Activated CD4-positive, alpha-beta memory T cell treated with anti-CD3 and anti-CD28 coated beads for 36 hours (primary cell): ENCODE measurements at places on chromosomes 5 and 9.

- DNase-seq, result no peak
These were observed 22.8 kb downstream of the PCDH1 start for GRCh38 chr5:141855265-141856036.

DNA sequence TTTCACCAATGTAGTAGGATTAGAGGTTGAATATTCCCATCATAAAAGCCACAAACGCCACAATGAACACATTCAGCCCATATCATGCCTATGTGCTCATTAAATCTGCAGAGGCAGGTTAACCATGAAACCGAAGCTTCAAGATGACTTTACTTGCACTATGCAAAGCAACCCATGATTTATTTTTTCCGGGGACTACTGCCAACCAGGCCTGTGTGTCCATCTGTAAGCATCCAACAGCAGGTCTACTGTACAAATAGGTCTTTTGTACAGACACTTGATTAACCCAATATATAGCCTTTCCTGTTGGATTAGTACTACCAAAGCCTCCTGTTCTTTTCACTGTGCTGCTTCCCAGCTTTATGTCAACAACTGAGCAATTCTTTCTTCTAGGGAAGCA lies 104.9 kb upstream of the CDH10 start:
- no peak for DNase-seq

DNA sequence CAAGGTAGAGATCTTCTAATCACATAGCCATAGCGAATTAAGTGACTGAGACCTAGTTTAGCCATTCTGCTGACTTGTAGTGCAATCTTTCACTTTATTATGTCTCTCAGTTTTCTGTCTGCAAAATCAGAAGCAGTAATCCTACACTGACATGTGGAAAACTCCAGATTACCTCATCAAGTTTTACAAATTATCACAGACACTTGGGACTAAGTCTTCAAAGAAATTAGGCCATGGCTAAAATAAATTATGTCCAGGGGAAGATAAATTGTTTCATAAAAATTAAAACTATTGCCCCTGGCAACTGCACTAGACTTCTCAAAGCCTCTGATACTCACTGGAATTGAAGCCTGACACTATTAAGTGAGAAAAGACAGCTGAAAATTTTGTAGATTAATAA lies 129.9 kb upstream of the RGMB start:
- DNase-seq, result no peak

DNA sequence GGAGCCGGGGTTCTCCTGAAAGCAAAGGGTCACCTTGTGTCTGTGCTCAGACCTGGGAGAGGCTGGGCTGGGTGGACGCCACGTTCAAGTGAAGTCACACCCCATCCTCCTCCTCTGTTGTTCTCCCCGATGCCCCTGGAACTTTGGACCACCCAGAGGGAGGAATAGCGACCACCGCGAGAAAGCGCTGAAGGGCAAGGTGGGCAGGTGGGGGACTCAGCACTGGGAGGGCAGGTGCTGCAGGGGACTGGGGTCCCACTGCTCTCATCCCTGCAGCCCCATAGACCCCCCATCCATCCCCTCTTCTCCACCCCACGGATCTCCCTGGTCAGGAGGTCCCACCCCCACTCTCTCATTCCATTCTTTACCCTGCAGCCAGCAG lies 48.8 kb upstream of the COL5A1 start:
- DNase-seq, result no peak

DNA sequence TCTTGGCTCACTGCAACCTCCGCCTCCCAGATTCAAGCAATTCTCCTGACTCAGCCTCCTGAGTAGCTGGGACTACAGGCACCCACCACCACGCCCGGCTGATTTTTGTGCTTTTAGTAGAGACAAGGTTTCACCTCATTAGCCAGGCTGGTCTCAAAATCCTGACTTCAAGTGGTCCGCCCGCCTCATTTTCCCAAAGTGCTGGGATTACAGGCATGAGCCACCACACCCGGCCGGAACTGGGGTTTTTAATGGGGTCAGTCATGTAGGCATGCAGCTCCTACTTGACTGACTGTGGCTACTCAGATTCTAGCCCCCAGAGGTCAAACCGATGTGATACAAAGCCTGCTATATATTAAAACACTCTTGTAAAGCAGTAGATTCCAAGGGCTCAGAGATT lies 631.7 kb downstream of the MAT2B start:
- DNase-seq, result no peak

DNA sequence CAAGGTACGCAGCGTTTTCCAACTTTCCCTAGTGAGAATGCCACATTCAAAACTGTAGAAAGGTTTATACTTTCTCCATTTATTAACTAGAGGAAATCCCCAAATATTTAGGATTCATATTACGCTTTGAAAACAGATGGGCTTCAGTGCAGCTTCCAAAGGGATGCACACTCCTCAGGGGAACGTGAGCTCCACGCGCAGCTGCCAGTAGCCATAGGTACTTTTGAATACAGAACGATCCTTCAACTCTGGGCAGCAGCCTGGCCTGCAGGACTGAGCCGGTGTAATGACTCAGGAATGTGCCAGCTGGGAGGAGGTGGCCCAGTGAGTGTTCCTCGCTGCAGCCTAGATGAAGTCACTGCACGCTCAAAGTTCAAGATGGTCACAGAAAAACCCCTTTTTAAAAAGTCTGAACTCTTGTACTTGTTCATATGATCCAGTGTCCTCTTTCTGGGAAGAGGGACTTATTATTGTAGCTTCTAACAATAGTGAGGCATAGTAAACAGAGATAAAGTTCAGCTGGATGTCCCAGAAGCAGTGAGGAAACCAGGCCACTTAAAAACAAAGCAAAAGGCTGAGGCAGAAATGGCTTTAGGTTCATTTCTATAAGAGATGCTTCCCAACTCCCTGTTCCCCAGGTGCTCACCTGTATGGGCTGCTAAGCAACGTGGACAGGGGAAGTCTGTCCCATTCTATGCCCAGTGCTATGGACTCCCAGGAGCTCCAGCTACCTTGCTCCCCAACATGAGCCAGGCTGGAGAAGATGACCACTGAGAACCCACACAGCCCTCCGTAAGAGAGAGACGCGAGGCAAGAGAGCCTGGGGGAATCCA lies 130.0 kb downstream of the LHFPL2 start:
- no peak for DNase-seq

DNA sequence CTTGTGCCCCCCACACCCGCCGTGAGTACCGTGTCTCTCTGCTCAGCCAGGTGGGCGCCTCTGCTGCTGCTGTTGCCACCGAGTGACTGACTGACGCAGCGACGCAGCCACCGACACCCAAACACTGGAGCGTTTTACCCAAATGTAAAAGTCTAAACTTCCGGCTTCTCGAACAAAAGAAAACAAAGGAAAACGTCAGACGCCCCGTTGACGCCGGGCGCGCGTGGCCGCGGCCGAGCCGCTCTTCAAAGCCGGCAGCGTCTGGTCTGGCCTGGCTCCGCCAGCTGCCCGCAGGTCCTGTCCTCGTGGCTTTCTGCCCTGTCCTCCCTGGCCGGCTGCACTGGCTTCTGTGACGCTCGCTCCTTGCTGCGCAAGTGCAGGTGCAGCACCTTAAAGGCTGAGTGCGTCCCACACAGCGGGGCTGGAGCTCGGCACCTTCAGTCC lies 41.4 kb upstream of the CLPTM1L start:
- DNase-seq, result peak; percentile 73

DNA sequence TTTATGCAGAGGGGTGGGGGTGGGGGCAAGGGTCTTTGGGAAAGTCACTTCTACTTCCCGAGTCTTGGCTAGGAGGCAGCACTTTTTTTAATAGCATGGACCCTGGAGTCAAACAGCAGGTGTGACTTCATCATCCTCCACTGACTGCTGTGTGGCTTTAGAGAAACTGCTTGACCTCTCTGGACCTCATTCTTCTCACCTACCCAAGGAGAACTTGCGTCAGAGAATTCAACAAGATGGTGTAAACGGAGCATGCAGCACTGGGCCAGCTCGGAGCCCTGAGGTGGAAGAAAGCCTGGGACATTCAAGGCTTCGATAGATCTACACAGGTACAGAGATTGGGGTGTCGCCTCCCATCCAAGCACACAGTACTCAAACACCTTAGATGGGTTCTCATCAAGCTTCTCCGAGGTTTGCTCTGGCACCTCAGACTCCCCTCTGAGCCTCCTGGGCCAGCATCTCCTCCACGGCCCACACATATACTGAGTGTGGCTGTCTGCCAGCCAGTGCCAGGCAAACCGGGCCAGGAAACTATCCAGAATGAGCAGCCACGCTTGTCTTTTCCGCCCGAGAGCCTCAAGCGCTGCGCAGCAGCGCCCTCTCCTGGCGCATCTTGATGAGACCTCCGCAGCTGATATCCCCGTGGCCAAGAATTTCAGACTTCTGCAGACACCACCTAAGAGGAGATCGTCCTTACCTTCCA lies 4.6 kb upstream of the SLC25A48 start:
- DNase-seq, result peak; percentile 64

DNA sequence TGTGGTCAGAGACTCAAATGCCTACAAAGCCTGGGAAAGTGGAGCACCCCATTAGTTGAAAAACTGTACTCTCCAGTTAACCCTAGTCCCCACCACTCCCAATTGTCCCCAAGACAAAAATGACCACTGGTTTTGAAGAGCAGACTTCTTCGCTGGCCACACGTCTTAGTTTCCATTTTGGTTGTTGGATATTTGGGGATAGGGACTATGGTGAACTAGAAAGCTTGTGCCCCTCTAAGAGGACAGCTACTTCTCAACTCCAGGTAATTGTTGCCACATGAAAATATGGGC lies 109.4 kb upstream of the SPRY4 start:
- DNase-seq, result no peak

- DNase-seq, result peak; percentile 28
These were observed 4.9 kb upstream of the ROR2 start for GRCh38 chr9:91954841-91955471.

- DNase-seq, result no peak
These were observed 2.7 kb downstream of the PRDM12 start for GRCh38 chr9:130667120-130667435.

DNA sequence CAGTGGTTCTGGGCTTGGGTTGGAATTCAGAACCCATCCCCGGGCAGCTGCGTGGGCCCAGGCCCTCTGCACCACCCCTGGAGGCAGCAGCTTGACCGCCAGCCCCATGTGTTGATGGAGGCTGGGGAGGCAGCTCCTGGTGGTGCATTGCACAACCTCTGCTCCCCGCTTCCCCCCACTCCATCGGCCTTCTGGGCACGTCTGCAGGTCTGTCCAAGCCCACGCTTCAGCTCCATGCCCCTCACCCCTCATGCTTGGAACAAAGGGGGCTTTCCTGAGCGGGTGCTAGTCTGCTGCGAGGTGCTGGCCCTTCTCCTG lies 1.4 kb downstream of the NCS1 start:
- DNase-seq, result no peak

GRCh38 chr9:99220011-99220410 lies 1.7 kb downstream of the ALG2 start:
- no peak for DNase-seq

DNA sequence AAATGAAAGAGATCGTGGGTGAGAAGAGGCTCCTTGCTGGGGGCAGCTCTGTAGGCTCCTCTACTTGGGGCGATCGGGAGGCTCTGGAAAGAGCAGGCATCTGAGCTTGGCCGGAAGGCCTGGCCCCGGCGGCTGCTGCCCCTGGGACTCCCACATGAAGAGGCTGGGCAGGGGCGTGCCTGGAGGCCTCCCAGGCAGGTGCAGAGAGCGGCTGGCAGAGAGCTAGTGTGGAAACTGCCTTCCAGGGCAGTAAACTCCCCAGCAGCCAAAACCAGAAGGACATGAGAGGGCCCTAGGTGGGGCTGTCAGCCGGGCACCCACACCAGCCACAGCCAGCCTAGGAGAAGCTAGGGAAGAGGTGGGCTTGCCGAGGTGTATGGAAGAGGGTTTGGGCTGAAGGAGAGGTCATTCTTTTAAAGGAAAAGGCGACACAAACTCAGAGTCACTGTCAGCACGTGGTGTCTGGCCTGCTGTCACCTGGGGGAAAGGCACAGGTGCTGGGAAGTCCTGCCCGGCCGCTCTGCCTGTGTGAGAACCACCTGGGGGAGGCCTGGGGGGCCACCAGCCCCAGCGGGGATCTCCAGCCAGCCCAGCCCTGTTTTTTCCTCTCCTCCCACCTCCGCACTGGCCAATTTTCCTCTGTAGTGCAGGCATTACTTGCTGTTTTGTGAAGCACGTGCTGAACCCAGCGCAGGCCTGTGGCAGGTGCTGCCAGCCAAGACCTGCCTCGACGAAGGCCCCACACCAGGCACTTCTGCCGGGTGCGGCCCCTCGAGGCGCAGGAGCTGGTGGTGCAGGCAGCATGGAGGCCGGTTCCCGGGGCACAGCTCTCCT lies 44.8 kb upstream of the EGFL7 start:
- no peak for DNase-seq

DNA sequence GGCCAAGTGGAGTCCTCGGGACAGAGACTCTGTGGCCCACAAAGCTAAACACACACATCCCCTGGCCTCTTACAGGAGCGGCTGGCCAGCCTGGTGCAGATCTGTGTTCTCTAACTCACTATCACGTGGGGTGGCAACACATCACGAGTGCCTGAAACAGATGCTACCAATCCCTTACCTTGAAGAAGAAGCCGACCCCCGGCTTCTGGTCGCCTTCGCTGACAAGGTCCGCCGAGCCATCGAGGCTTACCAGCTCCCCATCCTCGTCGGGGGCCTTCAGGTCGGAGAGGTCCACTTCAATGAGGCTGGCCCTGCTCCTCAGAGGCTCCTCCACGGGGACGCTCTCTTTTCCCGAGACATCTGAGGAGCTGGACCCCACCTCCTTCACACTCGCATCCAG lies 86.7 kb downstream of the CAMSAP1 start:
- DNase-seq, result no peak

- DNase-seq, result peak; percentile 80
These were observed 25.1 kb upstream of the CD180 start for GRCh38 chr5:67221487-67222242.

GRCh38 chr9:107566611-107567061 lies 77.1 kb upstream of the KLF4 start:
- DNase-seq, result no peak
